ENCODE measurements at places on chromosomes 11 and 22.

- DNase-seq, result no peak
Observed at GRCh38 chr11:43021466-43021865, 290.3 kb upstream of the API5 start.

- DNase-seq, result no peak
Observed at GRCh38 chr22:48722661-48723060, 1105.0 kb downstream of the BRD1 start.

DNA sequence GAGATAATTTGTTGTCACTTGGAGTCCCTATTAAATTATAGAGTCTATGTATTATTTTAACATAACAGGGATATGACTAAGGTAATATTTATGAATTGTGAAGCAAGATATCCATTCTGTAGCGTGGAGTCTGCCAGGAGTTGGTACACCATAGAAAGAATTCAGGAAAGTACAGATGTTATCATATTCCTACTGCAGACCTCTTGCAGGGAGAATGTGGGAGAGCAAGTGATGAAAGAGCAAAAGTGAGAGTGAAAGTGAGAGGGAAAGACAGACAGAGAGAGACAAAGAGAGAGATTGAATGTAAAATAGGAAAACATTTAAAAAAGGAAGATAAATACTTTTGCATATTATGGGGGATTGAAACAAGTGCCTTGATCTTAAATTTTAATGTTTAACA lies 468.8 kb downstream of the CNTN5 start:
- no peak for DNase-seq

GRCh38 chr11:12239396-12239795 lies 129.0 kb downstream of the MICAL2 start:
- no peak for DNase-seq

DNA sequence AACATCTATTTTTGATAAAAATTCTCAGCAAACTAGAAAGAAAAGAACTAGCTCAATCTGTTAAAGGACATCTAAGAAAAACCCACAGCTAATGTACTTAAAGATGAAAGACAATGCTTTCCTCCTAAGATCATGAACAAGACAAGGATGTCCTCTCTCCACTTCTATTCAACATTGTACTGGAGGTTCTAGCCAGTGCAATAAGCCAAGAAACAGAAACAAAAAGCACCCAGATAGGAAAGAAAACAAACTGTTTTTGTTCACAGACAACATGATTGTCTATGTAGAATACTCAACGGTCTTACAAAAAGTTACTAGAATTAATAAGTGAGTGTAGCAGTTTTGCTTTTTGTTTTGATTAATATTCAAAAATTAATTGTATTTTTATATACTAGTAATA lies 7.8 kb downstream of the CD3D start:
- DNase-seq, result no peak

DNA sequence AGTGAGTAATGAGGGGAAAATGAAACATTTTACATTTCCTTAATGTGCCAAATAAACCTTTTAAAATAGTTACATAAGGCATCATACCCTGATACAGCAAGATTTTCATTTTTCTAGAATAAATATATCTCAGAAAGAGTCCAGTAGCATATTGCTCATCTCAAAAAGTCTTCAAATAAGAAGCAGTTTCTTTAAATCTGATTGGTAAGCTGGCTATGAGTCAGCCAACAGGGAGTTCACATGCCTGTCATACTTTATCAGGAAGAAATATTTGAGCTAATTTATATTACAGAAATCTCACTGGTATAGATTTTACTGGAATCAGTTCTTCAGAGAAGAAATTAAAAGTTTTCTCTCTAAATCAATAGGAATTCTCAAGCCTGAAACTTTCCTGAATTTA lies 258.1 kb downstream of the C11orf87 start:
- DNase-seq, result no peak

GRCh38 chr11:93967258-93967657 lies 53.9 kb upstream of the HEPHL1 start:
- DNase-seq, result no peak

- DNase-seq, result no peak
Observed at GRCh38 chr11:47271328-47271727, 1.4 kb downstream of the MADD start.

- DNase-seq, result no peak
Observed at GRCh38 chr11:61514050-61514917, 5.7 kb downstream of the LRRC10B start.

DNA sequence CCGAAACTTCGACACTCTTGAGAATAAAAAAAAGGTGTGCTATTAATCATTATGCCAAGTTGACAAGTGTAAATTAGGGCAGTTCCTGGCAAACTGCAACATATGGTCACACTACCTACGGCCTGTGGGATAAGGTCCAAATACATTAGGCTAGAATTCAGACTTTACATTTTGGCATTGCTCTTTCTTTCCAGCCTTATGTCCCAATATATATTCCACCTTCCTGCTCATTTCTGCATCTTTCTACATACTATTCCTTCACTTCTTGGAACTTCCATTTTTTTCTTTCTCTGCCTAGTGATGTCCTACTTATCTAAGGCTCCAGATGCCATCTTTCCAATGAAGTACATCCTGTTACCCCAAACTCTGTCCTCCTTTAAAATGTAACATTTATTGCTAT lies 577.2 kb downstream of the LRRC4C start:
- DNase-seq, result no peak

DNA sequence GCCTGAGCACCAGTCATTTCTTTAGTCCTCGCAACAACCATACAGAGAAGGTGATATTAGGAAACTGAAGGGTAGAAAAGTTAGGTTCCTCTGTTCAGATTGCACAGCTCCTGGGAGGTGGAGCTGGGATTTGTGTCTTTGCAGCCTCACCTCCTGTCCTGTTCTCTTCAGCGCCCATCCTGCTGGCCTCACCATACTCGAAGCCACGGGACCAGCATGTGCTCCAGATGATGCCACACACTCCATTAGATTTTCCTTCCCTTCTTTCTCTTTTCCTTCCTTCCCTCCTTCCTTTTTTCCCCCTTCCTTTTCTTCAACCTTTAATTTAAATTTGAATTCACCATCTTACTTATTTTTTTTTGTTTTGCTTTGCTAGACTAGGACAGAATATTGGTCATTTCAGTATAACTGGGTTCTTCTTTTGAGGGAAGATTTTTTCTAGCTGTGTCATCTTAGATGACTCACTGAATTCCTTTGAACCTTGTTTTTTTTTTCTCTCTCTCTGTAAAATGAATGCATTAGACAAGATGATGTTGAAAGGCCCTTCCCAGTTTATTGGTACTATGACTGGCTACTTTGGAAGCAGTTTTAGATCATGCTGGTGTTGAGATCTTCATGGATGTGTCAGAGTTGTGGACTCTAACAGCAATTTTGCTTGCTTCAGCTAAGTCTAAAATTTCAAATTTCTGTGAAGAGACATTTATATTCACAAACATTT lies 662.5 kb upstream of the TENM4 start:
- no peak for DNase-seq

- no peak for DNase-seq
Observed at GRCh38 chr11:76723548-76723947, 53.0 kb upstream of the LRRC32 start.

DNA sequence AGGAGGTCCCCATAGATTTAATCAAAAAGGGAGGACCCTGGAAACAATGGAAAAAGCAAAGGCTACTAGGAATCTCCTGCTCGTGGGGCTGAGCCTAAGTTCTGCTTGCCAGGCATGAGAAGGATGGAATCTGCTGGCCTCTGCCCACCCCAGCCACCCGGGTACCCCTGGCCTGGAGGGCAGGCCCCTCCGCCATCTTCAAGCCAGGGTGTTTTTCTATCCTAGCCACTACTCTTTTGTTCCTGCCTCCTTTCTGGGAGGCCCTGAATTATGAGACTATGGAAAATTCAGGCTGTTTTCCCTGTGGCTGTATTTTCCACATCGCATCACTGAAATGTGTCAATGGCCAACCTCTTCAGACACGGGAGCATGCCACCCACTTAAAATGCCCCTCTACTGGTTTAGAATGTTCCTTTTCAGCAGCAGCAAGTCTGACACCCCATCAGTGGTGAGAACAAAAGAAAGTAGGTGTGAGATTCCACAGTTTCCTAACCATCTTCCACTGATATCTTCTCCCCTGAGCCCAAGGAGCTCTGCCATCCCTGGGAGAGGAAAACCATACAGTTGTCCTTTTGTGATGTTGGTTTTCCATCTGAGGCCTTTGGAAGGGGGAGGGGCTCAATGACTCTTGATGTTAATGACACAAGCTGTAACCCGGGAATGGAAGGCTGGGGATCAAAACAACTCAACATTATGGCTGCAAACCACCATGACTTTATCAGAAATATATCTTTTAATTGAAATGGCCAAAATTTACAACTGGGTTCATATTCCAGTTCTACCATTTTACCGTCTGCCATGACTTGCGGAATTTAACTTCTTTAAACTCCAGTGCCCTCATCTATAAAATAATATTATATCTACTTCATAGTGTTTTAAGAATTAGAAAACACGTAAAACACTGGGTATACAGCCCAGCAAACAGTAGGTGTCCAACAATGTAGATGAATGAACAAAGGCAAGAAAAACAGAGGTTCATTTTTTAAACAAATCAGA lies 22.2 kb downstream of the DKK3 start:
- no peak for DNase-seq

GRCh38 chr11:20360650-20361049 lies 2.9 kb upstream of the HTATIP2 start:
- peak; percentile 25 for DNase-seq

DNA sequence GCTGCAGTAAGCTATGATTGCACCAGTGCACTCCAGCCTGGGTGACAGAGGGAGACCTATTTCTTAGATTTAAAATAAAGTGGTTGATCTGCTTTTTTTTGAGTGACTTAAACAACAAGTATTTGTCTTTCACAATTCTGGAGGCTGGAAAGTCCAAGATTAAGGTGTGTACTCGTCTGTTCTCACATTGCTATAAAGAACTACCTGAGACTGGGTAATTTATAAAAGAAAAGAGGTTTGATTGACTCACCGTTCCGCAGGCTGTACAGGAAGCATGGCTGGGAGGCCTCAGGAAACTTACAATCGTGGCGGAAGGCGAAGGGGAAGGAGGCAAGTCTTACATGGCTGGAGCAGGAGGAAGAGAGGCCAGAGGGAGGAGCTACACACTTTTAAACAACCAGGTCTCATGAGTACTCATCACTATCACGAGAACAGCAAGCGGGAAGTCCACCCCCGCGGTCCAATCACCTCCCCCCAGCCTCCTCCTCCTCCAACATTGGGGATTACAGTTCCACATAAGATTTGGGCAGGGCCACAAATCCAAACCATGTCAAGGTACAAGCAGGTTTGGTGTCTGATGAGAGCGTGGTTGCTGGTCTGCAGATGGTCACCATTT lies 19.7 kb upstream of the OSBPL5 start:
- no peak for DNase-seq

DNA sequence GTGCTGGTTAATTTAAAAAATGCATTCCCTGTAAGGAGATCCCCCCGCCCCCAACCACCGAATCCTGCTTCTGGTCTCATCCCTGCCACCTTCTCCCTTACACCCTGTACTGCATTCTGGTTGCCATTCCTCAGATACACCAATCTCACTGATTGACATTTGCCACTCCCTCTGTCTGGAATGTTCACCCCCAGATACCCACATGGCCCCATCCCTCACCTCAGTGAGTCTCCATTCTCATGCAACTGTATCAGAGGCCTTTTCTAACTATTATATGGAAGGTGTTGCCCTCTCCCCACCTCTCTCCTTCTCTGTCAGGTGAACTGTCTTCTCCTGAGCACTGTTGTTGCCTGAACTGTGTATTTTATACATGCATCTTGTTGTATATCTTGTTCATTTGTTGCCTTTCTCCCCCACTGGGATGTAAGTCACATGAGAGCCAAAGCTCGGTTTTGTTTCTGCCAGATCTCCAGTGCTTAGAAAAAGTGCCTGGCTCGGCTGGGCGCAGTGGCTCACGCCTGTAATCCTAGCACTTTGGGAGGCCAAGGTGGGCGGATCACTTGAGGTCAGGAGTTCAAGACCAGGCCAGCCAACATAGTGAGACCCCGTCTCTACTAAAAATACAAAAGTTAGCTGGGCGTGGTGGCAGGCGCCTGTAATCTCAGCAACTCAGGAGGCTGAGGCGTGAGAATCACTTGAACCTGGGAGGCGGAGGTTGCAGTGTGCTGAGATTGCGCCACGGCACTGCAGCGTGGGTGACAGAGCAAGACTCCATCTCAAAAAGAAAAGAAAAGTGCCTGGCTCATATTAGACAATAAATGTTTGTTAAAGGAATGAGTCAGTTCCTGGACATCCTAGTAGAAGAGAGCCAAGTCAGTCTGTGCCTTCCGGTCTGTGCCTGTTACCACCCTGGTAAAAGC lies 61.0 kb downstream of the TNRC6B start:
- DNase-seq, result peak; percentile 42

- peak; percentile 21 for DNase-seq
Observed at GRCh38 chr11:73760135-73760678, 667 bp downstream of the RAB6A start.

DNA sequence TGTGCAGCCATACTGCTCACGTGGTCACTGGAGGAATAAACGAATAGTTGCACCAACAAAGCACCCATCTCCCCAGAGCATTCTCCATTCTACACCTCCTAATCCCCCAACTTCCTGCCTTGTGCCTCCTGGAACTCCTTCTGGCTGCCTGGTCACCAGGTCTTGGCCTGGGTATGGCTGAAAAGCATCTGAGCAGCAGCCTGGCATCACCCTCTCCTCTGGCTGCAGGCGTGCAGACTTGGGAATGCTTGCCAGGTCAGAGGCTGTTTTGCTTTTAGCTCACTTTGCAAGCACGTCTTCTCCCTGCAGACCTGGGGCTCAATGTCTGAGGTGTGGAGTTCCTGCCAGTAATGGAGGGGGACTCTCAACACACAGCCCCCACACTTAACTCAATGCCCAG lies 33.3 kb upstream of the KCNJ11 start:
- DNase-seq, result no peak

DNA sequence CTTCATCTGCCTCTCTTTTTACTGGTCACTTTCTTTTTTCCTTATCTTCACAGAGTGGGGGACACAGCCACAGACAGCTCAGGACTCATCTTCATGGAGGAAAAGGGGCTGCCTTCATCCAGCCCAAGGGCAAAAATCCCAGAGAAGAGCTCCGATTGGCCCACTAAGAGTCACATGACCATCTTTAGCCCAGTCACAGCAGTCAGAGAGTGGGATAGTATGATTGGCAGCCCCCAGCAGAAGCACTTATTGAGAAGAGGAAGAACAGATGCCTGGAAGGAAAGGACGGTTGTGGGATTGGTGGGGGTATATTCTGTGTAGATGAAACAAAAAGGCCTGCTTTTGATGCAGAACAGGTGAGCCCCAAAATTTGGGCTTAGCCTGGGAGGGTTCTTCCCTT lies 77.8 kb downstream of the MN1 start:
- DNase-seq, result no peak

- DNase-seq, result no peak
Observed at GRCh38 chr11:33490842-33491370, 209.7 kb downstream of the C11orf91 start.

DNA sequence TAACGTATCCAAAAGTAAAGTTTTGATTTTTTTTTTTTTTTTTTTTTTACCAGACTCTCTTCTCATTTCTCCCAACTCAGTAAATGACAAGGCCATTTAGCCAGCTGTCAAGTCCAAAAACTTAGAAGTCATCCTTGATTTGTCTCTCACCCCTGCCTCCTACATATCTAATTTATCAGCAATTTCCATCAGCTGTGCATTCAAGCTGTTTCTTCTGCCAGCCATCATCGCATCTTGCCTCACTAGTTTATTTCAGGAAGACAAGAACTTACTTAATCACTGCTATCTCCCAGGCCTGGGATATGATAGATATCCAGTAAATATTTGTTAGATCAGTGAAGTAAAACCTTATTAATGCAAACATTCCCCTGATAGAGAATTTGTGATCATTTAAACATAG lies 47.6 kb downstream of the SCGB1A1 start:
- DNase-seq, result no peak

- no peak for DNase-seq
Observed at GRCh38 chr11:69339041-69339733, 45.2 kb downstream of the MYEOV start.

- no peak for DNase-seq
Observed at GRCh38 chr22:42907404-42908373, 50.6 kb upstream of the ARFGAP3 start.
